Cerebellum (tissue), 4 donors: ENCODE measurements at places on chromosomes 6 and 20.

DNA sequence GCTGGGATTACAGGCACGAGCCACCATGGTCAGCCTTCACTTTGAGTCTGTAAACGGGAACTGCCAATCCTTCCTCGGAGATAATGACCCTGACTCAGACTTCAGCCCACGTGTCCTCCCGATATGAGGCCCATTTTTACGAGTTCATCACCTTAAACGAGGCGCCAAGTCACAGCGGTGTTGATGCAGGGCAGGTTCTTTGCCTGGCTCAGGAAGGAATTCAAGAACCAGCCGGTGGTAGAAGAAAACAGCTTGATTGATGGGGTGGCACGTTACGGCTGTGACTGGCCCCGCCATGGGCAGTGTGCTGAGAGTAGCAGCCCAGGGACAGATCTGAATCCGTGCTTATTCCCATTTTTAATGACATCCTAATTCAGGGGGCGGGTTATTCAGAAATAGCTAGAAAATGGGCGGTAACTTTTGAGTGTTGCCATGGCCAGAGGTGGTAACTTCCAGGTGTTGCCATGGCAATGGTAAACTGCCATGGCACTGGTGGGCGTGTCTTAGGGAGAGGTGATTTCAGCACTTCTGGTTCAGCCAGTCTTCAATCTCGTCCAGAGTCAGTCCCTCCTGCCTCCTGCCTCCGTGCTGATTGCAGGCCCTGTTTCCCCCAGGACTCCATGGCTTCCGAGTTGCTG, 9.1 kb upstream of the MAP1LC3A start:
- DNase-seq = no peak

DNA sequence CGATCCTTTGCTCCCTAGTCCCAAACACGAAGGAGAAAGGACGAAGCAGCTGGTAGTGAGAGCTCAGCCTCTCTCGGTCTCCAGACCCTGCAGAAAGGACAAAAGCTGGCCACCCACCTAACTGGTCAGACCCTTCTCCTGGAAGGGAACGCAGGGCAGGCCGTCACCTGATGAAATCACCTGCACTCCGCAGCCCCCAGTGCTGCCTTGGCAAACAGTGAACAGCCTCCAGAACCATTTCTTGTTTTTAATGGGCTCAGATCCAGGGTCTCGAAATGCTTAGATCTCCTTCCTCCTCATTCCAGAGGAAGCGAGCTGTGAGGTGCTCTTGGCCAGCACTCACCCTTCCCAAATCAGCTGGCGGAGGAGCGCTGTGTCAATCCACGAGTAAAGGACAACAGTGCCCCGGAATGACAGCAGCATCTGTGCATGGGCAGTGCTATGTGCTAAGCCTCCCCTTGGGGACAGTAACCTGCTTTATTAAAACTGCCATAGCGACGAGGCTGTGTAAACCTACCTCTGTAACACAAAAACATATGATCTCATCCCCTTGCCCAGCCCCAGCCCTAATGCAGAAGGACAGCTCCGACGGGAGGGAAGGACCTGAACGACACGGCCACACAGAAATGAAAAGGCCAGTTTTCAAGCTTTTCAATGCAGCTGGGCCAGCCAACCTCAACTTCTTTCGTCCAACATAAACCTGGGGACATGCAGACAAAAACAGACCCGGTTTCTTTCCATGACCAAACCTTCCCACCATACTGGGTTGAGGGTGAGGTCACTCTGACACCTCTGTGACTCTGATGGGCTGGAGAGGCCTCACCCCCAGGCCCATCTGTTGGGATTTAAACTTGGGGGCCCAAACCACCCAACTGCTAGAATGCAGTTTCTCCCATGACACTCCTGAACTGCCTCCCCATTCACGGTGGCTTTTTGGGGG, 43.3 kb downstream of the SULF2 start:
- no peak for DNase-seq

GRCh38 chr20:58950603-58951002, 30.5 kb upstream of the NELFCD start:
- DNase-seq = no peak

DNA sequence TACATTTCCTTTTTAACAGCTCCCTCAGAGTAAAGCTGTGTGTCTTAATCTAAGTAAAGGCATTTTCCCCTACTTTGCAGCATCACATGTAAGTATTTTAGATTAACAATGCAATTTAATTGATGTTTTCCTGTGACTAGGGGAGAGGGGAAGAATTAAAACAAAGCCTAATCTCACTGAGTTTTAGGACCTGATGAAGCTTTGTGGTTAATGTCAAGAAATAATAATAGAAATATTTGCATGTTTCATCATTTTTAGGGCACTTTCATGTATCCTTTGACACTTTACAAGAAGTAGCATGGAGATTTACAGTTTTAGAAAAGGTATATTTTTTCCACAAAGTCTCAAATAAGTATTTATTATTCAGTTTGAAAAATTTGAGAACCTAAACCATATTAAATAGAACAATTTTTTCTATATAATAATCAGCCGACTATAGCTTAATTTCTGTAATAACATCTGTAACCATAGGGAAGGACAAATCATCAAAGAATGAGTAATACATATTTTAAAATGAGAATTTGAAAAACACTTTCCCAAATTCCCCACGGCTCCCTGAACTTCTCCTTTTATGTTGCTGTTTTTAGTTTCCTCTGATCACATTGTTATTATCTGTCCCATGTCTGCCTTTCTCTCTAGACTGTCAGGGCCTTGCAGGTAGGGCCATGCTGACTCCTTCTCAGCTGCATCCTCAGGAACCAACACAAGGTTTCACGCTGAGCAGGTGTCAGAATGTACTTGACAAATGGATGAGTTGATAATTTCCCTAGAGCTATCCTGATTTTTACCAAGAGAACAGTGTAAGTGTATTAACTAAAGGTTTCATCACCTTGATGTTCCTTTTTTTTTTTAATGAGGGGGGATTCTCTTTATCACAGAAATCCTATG, 338.1 kb downstream of the SYNE1 start:
- DNase-seq = peak; percentile 58
